ENCODE measurements at places on chromosomes 16 and 17.

DNA sequence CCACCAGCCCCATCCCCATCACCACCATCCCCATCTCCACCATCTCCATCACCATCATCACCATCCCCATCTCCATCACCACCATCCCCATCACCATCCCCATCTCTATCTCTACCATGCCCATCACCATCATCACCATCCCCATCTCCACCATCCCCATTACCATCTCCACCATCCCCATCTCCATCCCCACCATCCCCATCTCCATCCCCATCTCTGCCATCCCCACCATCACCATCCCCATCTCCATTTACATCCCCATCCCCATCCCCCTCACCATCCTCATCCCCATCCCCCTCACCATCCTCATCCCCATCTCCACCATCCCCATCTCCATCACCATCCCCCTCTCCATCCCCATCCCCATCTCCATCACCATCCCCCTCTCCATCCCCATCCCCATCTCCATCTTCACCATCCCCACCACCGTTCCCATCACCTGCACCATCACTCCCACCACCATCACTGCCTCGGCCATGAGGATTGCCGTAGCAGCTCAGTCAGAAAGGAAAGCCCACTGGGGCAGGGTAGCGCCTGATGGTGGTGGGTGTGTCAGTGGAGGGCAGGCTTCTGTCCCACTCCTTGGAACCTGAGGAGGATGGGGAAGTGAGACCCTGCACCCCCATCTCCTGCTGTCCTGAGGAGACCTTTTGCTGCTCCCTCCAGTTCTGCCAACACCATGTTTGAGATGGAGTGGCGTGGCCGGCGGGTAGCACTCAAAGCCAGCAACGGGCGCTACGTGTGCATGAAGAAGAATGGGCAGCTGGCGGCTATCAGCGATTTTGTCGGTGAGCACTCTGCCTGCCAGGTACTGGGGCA is 7.5 kb downstream of the FSCN2 start:
- no peak for DNase-seq

GRCh38 chr16:3143598-3144320 is 8.9 kb downstream of the ZNF213 start:
- no peak for DNase-seq

- DNase-seq: no peak
These were observed 2.4 kb upstream of the TMEM204 start for GRCh38 chr16:1530883-1531637.

DNA sequence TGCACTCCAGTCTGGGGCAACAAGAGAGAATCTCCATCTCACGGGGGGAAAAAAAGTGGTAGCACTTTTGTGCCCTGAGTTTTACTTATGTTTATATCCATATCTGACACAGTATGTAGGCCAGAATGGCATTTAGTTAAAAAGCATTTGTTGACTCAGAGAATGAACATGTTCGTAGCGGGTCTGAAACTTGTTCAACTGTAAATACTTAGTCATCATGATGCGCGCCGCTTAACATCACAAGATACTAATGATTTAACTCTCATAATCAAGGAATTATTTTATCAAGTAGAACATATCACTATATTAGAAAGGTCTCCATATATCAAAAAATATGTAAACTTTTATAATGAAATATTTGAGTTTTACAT is 55.3 kb upstream of the ITGA2B start:
- no peak for DNase-seq

DNA sequence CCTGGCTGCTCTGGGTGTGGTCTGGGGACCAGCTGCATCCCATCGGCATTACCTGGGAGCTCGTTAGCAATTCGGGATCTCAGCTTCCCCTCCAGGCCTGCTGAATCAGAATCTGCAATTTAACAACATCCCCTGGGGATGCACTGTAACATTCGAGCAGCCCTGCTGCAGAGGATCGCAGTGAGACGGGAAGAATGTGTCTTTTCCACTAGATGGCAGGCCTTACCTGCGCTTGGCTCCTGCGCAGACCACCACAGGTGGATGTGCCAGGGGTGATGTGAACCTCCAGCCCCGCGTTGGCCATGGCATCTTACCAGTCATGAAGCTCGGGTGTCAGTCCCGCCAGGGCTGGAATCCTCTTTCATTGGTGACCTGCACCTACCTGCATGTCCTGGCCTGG is 209.9 kb downstream of the PRKCB start:
- no peak for DNase-seq

GRCh38 chr17:10192461-10192860 is 5.9 kb downstream of the GAS7 start:
- DNase-seq: no peak

GRCh38 chr17:78075545-78075944 is 53.0 kb downstream of the TMC6 start:
- no peak for DNase-seq

DNA sequence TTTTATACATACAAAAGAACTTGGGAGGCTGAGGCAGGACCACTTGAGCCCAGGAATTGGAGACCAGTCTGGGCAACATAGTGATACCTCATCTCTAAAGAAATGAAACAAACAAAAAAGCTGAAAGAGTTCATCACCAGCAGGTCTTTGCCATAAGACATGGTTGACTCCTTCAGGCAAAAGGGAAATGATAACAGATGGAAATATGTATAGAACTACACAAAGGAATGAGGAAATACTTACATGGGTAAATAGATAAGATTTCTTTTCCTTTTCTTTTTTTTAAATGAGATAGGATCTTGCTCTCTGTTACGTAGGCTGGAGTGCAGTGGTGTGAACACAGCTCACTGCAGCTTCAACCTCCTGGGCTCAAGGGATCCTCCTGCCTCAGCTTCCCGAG is 165.3 kb downstream of the PARN start:
- no peak for DNase-seq

GRCh38 chr16:70759666-70760065 is 41.3 kb downstream of the VAC14 start:
- no peak for DNase-seq

DNA sequence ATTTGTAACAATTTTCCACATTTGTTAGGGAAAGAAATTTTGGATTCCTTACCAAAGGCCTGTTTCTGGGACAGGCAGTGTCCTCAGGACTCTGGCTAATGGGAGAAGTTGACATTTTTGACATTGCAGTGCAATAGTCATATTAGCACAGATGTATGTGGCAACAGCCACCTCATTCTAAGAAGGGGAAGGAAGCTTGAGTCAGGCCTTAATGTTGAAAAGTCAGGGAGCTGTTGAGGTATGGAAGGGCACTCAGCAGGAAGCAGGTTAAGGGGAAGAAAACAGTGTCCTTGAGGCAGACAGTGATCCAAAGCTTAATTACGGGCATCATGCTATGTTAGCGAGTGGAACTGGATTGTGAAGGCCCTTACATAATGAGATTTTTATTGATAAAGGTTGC is 20.9 kb downstream of the AKTIP start:
- DNase-seq: no peak

DNA sequence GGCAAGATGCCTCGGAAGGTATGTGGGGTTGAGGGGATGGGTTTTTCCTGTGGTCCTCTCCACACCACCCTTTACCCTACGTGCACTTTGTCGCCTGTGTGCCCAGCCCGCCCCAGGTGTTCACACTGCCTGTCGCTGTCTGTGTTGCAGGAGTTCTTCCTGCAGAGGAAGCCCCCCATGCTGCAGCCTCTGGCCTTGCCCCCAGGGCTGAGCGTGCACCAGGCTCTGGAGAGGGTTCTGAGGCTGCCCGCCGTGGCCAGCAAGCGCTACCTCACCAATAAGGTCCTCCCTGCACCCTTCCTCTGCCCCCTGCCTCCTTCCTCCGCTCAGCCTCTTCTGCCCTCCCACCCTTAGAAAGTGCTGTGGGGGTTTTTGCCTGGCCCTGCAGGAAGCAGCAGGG is 15.2 kb downstream of the PFAS start:
- no peak for DNase-seq

- no peak for DNase-seq
These were observed 6.2 kb downstream of the ZNF423 start for GRCh38 chr16:49849754-49850108.

- no peak for DNase-seq
These were observed 31.4 kb upstream of the MED9 start for GRCh38 chr17:17445296-17445924.

DNA sequence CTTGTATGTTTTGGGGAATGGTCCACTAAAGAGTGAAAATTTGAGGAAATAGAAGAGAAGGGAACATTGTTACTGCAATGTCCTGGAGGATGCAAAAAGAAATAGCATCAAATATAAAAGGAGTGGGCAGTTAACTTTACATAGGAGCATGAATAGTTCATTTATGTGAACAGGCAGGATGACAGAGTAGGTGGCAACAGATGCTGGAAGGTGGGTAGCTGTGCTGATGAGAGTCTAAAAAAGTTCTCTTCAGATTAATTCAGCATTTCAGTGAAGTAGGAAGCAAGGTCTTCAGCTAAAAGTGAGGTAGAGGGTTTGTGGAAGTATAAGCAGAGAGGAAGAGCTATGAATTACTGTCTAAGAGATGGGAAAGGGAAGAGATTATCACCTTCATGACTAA is 276.5 kb downstream of the KIF2B start:
- no peak for DNase-seq

GRCh38 chr17:38897671-38898290 is 27.6 kb upstream of the LASP1NB start:
- DNase-seq: no peak

- DNase-seq: no peak
These were observed 561 bp downstream of the CCDC47 start for GRCh38 chr17:63772801-63773271.

DNA sequence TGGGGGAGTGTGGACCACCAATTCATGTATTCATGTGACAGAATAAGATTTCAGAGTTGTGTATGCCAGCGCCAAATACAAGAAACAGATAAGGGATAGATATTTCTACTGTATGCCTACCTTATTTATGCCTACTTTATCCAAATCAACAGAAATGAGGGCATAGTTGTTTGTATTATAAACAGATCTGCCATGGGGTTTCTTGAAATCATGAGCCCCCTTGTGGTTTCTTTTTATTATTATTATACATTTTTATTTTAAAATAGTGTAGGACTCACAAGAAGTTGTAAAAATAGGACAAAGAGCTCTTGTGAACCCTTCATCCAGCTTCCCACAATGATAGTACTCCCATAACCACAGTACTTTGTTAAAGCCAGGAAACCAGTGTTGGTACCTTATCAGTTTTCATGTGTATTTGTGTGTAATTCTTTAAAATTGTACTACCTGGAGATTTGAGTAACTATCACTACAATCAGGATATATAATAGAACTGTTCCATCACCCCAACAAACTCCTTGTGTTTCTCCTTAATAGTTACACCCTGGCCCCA is 229.4 kb downstream of the CCDC182 start:
- no peak for DNase-seq

DNA sequence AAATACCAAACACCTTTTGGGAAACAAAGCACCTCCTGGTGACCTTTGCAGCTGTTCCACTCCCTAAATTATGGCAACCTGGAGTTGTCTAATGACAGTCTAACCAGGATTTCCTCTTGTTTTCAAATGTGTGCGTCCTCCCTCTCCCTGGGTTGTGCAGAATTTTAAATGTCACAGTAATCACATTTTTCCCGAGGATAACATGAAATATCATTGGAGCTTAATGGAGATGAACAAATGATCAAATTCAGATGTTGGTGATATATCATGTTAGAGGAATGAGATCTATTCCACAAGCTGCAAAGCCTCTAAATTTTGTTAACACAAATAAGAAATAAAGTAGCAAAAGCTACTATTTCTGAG is 86.9 kb upstream of the HLF start:
- DNase-seq: no peak

- no peak for DNase-seq
These were observed 67.0 kb downstream of the IQCK start for GRCh38 chr16:19785081-19785480.

DNA sequence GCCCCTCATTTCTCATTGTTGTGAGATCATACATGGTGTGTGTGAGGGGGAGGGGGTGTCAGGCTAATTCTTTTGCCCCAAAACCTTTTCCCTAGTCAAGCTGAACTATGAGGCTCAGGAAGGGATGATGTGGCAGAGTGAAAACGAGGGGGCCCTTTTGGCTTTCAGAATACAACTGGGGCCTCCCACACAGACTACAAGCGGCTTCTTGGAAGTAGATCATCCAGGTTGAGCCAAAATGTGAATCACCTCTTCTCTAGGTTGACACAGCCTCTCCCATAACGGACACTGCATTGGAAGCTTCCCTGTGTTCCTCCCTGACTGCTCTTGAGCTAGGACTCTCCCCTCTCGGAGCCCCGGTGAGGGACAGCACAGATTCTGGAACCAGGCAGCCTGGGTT is 2.3 kb upstream of the ALKBH5 start:
- DNase-seq: no peak

- no peak for DNase-seq
These were observed 4.4 kb downstream of the SEC14L1 start for GRCh38 chr17:77145224-77145611.

GRCh38 chr17:28142305-28142704 is 99.8 kb downstream of the NLK start:
- DNase-seq: no peak

- DNase-seq: no peak
These were observed 2.1 kb downstream of the XYLT1 start for GRCh38 chr16:17468611-17469010.

- DNase-seq: no peak
These were observed 13.4 kb upstream of the TAOK1 start for GRCh38 chr17:29376667-29377270.

GRCh38 chr17:40369923-40370322 is 5.4 kb upstream of the GJD3 start:
- DNase-seq: no peak

- no peak for DNase-seq
These were observed 2.7 kb downstream of the MSL1 start for GRCh38 chr17:40124279-40125141.

GRCh38 chr17:62714016-62714777 is 86.7 kb downstream of the MRC2 start:
- DNase-seq: no peak

GRCh38 chr16:57736419-57737351 is 1.1 kb downstream of the KATNB1 start:
- no peak for DNase-seq

GRCh38 chr17:74807925-74808324 is 31.8 kb upstream of the NAT9 start:
- no peak for DNase-seq

DNA sequence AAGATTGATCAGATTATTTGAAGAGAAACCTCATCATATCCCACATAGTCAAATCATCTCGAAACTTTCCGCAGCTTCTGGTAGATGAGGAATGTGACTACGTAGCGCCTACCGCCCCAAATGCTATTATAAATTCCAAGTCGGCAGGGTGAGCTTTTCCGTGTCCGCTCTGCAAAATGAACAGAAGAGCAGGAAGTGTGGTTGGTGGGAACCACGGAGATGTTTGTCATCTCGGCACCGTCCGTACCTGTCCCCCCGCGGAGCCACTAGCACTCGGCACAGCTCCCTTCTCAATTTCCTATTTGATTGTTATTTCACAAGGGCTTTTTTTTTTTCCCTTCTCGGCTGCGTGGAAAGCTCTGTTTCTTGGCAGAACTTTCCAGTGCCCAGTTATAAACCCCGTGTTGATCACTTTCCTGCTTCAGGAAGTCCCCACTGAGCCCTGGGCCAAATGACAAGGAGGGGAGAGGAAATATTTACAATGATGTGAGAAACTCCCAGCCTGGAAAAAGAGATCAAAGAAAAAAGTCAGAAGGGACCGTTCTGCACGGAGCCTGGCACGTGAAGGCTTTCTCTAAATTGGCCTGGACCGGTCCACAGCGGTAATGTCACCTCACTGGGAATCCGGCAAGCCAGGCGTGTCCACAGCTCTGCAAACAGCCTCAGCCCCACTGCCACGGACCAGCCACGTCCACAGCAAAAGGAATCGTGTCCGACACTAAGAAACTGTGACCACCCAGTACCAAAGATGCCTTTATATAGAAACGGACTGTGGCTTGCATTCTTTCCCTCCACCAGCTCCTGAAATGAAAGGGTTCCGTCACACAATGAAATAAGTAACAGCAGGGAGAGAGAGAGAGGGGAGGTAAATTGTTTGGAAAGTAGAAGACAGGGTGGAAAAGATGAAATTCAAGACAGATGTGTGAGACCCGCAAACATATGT is 65.0 kb downstream of the MRM3 start:
- no peak for DNase-seq

Measured in stimulated activated CD8-positive, alpha-beta memory T cell treated with anti-CD3 and anti-CD28 coated beads, Interleukin-4, amount 100 ng/mL, for 4 hours (primary cell).